ENCODE measurements at places on chromosomes 1 and 21. TPM values are rescaled to one million over a fixed set of nuclear protein-coding genes. Genes with fewer than 3 reads are reported as not detected.

DNA sequence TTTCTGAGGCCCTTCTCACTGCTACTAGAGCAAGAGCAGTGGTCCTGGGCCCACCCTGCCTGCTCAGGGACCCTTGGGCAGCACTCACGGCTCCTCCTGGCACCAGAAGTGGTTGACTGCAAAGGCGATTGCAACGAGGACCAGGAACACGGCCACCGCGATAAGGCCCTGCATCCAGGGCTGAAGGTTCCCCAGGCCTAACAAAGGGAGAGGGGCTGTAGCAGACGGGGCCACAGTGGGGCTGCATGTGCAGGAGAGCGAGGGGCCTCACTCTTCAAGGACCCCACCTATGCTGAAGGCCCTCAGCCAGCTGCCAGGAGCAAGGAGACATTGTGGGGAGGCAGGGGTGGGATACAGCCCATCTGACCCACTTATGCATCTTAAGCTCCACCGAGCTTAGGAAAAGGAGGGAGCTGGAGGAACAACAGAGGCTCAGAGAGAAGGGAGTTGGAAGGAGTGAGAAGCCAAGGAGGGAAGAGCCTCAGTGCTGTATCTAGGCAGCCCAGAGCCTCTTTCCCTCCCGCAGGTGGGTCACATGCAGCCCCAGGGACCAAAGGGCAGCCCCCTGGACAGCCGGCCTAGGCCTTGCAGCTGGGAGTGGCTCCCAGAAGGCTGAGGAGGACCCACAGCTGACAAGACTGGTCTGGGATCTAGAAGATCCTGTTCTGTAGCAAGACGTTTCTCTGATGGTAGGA is 2.5 kb downstream of the PDZK1IP1 start:
- peak; percentile 9 for DNase-seq

- peak; percentile 70 for DNase-seq
Observed at GRCh38 chr21:41121785-41122415, 46.1 kb upstream of the BACE2 start.

LYPD8 gene
- total RNA-seq: not detected

CLCA1 gene
- total RNA-seq: not detected
